ENCODE measurements at places on chromosomes 6 and 20. TPM values are rescaled to one million over a fixed set of nuclear protein-coding genes. Genes with fewer than 3 reads are reported as not detected.

- no peak for DNase-seq
Measured at GRCh38 chr20:34736106-34736735, 32.1 kb downstream of the TP53INP2 start.

DNA sequence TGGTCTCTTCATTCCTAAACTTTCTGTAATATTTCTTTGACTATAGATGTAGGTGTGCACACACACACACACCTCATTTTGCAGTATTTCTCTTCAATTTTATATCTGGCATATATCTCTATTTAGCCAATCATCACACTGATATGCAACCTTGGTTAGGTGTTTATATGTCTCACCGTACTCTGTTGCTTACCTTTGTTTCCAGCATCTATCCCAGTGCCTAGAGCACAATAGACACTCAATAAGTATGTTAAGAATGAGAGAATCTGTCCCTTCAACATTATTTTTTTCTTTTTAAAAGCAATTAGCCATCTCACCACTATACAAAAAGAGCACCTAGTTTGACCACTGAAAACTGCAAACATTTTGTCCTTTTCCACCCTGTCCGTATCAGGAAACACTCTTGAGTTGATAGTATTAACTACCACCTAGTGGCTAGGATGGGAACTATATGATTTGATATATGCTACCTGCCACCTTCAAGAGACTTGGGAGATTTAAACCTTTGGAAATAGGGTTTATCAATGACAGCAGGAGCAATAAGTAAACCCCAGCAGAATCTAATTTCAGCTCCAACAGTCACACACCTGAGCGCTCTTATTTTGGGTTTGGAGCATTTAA lies 48.7 kb upstream of the RSPO3 start:
- DNase-seq: peak; percentile 19

GRCh38 chr6:32439602-32440214 lies at the start of gene HLA-DRA:
Gene HLA-DRA (plus strand): TSS chr6:32439887. CDS start chr6:32439951, 64 bp downstream.
- no peak for DNase-seq

GRCh38 chr20:20289331-20289730 lies 78.6 kb upstream of the INSM1 start:
- no peak for DNase-seq

DNA sequence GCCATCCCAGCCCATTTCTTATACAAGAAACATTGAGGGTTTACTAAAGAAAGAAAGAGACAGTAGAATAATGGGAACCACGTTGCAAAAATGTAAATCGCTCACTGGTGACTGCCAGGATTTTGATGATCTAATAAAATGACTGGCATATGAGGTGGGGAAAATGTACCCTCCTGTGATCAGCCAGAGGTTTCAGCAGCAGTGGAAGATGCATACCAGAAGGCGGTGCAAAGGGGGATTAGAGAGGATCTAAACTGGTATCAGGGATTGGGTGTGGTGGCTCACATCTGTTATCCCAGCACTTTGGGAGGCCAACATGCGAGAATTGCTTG lies 60.8 kb upstream of the DDR1 start:
- no peak for DNase-seq

DNA sequence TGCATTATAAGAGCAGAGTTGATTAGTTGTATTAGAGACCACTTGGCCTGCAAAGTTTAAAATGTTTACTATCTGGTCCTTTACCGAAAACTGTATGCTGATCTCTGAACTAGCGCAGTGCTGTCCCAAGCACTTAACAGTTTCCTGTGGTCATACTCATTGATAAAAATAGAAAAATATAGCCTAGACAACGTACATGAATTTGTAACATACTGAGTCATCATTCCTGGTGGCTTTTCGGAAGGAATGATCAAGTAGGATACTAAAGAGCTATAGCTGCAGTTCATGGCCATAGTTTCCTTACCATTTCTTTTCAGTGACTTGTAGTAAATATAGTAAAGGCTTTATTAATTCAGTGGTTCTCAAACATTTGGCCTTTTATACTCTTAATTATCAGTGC lies 18.4 kb downstream of the TTK start:
- peak; percentile 10 for DNase-seq

- no peak for DNase-seq
Measured at GRCh38 chr6:157298216-157298724, 25.0 kb downstream of the TMEM242 start.

GRCh38 chr20:43590036-43590391 lies 723 bp upstream of the IFT52 start:
- no peak for DNase-seq

- DNase-seq: no peak
Measured at GRCh38 chr20:15760001-15760621, 813.1 kb downstream of the KIF16B start.

GRCh38 chr6:168264593-168265335 lies 54.8 kb downstream of the DACT2 start:
- no peak for DNase-seq

DNA sequence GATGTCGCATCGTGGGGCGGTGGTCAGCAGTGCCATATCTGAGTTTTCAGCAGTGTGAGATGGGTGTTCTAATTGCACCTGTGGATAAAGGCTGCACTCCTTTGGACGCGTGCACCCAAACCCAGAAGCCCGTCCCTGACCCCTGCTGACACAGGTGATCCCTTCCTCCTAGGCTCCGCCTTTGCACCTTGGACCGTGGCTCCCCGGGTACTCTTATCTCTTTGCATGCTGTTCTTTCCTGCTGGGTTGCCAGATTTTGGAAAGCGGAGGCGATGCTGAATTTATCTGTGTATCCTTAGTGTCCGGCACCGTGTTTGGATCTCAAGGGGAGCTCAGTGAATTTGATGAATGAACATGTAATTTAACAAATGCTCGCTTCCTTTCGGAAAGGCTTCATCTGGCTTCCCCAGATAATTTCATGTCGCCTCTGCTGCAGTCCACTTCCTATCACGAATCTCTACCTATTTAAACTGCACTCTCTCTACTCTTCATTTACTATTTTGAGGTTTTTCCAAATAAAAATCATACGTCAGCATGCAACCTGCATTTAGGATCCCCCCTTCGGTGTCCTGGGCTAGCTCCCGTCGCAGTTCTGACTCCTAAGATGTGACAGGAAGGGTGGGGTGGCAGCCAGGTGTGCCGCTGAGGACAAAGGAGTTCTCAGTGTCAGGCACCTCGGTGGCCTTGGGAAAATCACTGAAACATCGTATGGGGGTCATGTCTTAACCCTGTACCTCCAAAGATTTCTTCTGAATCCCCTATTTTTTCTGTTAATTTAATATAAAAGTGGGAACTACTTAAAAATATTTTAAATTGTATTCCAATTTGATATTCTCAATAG lies 753 bp upstream of the PERP start:
- no peak for DNase-seq

GRCh38 chr6:42009844-42010184 lies 40.5 kb upstream of the TAF8 start:
- no peak for DNase-seq

- DNase-seq: no peak
Measured at GRCh38 chr20:11791835-11792567, 125.7 kb upstream of the BTBD3 start.

DNA sequence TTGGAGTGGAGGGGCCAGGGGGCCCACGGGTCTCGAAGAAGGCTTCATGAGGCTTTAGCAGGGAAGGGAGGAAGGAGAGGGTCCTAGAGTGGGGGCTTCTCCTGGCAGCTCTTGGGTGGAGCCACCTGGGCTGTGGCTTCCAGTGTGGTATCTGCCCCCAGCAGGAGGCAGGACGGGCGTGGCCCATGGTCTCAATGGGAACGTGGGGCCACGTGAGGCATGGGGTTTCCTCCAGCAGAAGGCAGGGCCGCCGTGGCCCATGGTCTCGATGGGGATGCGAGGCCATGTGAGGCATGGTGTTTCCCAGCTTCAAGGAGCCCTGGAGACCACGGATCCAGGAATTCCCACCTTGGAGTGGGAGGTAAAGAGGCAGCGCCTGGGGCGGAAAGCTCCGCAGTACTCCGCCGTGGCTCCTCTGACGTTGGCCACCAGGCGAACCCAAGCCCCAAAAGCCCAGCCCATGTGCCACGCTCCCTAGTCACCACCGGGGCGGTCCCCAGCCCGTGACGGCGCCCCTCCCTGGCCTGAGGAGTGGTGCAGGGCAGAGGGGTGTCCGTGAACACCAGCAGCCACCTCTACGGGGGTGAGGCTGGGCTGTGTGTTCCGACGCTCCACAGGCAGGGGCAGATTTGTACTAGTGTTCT lies 62.0 kb upstream of the GATA5 start:
- DNase-seq: no peak

DNA sequence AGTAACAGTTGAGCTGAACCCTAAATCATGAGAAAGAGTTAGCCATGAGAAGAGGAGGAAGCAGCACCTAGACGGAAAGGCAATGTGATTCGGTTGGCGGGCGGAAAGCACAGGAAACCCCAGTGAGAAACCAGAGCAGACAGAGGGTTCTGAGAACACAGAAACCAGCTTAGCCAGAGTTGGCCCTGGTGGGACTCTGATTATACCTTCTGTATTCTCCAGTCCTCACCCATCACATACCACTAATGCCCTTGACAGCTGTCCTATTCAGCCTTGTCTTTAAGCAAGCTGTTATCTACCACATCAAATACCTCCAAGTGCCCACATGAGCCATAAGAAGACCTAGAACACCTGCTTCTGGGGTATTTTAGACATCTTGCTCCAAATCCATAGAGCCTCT lies 58.9 kb upstream of the LRRC1 start:
- no peak for DNase-seq

DNA sequence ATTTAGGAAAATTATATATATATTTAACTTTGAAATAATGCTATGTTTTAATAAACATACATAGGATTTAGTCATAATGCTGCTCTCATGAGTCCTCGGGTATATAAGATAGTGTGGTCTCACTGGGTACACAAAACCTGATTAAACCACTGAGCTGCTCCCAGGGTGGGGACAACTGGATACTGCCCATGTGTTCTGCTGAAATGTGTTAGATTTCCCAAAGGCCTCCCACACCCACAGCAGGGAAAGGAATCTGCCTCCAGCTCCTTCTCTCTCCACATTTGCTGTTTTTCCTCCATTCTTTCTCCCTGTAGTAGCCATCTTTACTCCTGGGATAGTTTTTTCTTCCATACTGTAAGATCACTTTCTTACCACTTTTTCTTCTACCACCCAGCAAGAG lies 69.2 kb upstream of the TRAF3IP2 start:
- no peak for DNase-seq

DNA sequence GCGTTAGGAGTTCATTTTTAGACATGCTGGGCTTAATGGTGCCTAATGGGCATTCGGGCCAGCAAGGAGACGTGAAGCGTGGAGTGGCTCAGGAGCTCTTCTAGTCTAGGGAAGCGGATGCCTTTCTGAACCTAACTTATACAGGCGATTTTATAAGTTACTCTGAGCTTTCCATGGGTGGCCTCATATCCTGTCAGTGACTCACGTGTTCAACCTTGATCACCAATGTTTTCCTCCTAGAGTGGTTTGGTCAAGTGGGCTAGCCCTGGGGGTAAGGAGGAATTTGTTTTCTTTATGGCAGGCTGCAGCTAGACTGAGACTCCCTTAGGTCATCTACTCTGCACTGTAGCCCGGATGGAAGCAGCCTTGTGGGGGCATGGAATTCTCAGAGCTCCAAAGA lies 52.1 kb downstream of the PLAGL1 start:
- no peak for DNase-seq

DNA sequence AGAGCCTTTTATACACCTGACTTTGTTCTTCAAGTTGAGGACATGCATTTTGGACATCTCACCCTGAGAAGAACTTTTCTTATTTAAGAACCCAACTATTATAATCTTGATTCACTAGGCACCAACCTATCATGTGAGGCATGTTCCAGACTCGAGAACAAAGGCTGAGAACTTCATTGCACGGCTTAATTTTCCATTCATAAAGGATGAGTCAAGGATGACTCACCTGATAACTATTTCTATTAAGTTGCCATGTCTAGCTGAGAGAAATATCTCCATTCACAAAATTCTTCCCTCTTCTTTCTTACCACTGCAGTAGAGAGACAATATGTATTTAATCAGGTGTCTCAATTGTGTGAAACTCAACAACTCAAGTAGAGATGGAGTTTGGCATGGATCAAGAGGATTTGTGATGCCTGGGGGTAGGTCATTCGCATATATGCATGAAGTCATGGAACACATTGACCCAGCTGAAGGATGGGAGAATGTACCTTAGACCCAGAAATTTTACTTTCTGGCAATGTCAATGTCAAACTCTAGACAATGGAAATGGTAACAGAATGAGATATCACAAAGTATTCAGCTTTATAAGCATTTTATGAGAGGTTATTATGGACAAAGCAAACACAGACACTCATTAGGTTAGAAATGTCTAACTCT lies 208.7 kb upstream of the PRND start:
- peak; percentile 87 for DNase-seq

DNA sequence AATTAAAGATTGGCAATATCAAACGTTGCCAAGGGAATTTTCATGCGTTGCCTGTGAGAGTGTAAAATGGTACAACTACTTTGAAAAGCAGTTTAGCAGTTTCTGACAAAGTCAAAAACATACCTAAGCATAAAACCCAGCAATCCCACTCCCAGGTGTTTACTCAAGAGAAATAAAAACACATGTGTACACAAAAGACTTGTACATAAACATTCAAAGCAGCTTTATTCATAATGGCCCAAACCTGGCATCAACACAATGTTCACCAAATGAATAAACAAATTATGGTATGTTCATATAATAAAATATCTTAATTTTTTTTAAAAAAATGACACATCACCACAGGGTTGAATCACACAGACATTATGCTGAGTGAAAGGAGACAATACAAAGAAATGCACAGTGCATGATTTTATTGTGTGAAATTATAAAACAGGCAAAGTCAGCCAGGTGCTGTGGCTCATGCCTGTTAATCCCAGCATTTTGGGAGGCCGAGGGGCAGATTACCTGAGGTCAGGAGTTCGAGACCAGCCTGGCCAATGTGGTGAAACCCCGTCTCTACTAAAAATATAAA lies 240.4 kb upstream of the MARCKS start:
- no peak for DNase-seq

DNA sequence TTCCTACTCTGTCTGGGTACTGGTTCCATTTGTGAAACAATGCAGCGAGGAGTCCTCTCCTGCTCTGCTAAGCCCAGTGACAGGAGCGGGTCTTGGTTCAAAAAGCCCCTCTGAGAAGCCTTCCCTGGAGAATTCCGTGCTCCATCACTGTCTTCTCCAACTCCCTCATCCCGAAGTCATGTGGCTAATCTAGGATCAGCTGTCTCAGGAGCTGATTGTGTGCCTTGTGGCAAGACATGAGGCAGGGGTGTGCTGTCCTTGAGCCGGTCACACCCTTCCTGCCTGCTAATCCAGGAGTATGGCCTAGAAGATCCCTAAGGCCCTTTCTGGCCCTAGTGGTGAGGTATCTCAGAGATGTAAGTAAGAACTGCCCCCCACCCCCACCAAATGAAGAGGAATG lies 72.0 kb downstream of the EFCAB8 start:
- no peak for DNase-seq

DNA sequence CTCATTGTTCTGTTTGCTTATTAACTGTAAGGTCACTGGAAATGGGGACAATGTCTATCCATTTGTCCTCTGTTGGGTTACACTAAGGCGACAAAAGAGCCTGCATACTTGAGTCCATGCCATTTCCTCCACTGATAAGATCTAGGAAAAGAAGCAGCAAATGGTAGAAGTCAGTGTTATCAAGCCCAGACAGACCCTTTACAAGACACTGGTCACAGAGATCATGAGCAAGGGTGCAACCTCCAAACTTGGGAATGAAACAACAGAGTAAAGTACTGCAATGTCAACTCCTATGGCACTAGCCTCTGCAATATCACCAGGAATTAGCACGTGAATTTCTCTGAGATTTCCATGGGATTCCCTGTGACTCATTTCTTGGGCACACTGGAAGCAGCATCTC lies 126.9 kb downstream of the ID4 start:
- DNase-seq: no peak

The SMOC2 gene
- total RNA-seq: not detected

The PDE10A gene
- total RNA-seq: 9.8 TPM

The RIPPLY2 gene
- not detected for total RNA-seq

The SLC24A3 gene
- total RNA-seq: not detected

The DCDC2 gene
- total RNA-seq: not detected

The C6orf58 gene
- total RNA-seq: not detected

The SCRT2 gene
- total RNA-seq: not detected

Data from pulmonary artery endothelial cell (primary cell).